ENCODE measurements at places on chromosomes 5 and 9.

GRCh38 chr5:171808951-171809350 is 23.3 kb downstream of the SMIM23 start:
- DNase-seq, result no peak

GRCh38 chr5:136081217-136081591 is 51.4 kb upstream of the SMAD5 start:
- DNase-seq, result no peak

GRCh38 chr9:111842313-111842712 is 47.6 kb upstream of the SHOC1 start:
- DNase-seq, result no peak

- no peak for DNase-seq
These were observed 6.5 kb upstream of the PITX1 start for GRCh38 chr5:135040333-135041144.

DNA sequence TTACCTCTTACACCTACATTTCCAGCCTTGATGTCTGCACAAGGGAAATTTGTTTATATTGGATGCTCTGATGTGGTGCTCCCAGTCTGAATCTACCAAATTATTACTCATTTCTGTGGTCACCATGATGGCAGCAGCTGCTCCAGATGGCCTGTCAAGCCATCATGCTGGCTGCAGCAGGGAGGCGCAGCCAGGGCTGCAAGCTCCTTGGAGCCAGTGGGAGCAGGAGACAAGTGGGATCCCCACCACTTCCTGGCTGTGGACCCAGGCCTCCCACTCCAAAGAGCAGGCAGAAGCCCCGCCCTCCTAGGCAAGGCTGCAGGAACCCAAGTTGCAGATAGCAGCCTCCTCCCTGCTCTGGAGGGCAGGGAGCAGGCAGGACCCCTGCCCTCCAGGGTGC is 241.1 kb upstream of the ATP10B start:
- DNase-seq, result no peak

GRCh38 chr5:8456846-8457186 is 587.9 kb downstream of the MTRR start:
- no peak for DNase-seq

DNA sequence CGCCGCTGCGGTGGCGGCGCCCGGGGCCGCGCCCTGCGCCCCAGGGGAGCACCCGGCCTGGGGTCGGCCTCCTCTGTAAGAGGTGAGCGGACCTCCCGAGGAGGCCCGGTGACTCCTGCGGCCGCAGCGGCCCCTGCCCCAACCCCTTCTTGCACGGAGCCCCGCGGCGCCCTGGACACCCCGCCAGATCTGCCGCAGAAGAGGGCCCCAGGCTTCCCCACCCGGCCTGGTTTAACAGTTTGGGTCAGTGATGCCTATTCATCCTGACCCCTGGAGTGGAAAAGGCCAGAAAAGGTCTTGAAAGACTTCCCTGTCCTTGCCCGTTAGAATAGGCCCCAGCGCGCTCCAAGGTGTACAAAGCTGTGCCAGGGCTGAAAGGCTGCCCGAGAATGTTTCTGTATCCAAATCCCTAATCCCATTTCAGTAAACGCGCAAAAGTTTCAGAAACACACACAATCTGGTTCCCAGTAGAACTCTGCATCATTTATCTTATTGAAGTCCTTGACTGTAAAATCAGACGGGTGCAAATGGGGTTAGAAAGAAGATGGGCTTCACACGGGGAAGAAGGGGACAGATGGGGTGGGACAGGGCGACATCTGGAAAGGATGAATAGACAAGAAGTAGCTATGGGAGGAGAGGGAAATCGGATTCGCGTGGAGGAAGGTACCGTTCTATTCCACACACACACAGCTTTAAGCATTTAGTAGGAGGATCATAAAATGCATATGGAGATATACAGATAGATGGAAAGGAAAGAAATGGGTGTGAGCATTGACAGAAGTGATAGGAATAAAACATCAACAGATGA is 1.1 kb upstream of the SSBP2 start:
- DNase-seq, result no peak

DNA sequence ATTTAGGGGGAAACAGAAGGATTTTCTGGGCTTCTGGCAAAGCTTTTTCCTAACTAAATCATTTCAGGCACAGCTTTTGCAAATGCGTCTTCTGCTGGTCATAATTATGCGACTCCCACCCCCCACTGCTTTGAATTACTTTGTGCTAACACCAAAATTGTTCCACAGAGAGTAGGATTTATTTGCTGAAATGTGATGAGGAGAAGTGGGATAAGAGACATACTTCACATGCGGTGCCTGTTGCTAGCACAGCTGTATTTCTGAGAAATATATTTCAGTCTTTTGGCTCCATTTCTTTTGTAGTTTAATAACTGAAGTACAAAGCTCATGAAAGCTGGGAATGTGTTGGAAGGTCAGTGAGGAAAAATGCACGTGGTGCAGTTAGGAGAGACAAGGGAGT is 83.2 kb upstream of the TAS2R1 start:
- no peak for DNase-seq

- DNase-seq, result no peak
These were observed 42.5 kb downstream of the KLF4 start for GRCh38 chr9:107447081-107447480.

- no peak for DNase-seq
These were observed 59.9 kb upstream of the IL6ST start for GRCh38 chr5:56054666-56055065.

- DNase-seq, result peak; percentile 87
These were observed 23.1 kb downstream of the SLC25A25 start for GRCh38 chr9:128091144-128091543.

- DNase-seq, result no peak
These were observed 55.7 kb upstream of the FANCC start for GRCh38 chr9:95373069-95373681.

GRCh38 chr9:106110483-106110882 is 416.1 kb downstream of the TMEM38B start:
- DNase-seq, result no peak

DNA sequence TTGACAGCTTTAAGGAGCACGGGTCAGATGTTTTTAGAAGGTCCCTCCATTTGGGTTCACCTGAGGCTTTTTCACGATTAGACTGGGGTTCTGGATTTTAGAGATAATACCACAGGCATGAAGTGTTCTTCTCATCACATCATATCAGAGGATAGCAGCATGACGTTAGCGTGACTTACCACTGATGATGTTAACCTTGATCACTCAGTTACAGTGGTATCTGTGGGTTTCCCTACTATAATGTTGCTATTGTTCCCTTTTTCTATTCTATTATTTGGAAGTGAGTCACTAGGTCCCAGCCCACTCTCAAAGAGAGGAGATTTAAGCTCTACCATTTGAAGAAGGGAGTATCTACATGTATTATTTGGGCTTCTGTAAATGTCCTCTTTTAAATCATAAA is 300.0 kb downstream of the MAST4 start:
- DNase-seq, result no peak

GRCh38 chr5:165502893-165503691 is 1997.7 kb downstream of the MAT2B start:
- no peak for DNase-seq
